ENCODE measurements at places on chromosomes 1 and 21.

DNA sequence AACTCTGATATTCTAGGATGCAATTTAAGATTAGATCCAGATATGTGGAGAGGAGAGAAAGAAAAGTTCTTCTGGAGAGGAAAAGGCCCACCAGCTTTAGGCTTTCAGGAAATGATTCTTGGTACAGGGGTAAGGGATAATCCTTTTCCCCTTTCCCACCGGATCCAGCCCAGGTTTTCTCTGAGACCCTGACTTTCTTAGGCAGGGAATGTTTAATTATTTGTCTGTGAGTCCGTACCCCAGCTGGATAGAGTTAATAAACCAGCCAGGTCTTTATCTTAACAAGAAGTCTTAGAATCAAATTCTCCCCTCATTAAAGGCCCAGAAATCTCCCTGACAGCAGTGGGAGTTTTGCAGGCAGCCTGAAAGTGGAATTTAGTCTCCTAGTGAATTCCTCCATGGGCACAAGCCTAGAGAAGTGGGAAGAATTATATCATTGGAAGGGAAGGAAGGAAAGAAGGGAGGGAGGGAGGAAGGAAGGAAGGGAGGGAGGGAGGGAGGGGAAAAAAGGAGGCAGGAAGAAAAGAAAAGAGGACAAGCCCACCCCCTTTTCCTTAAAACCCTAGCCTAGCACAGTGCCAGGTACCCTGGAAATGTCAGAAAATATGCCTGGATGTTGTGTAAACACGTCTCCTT is 189.0 kb downstream of the PLPP3 start:
- DNase-seq: no peak

DNA sequence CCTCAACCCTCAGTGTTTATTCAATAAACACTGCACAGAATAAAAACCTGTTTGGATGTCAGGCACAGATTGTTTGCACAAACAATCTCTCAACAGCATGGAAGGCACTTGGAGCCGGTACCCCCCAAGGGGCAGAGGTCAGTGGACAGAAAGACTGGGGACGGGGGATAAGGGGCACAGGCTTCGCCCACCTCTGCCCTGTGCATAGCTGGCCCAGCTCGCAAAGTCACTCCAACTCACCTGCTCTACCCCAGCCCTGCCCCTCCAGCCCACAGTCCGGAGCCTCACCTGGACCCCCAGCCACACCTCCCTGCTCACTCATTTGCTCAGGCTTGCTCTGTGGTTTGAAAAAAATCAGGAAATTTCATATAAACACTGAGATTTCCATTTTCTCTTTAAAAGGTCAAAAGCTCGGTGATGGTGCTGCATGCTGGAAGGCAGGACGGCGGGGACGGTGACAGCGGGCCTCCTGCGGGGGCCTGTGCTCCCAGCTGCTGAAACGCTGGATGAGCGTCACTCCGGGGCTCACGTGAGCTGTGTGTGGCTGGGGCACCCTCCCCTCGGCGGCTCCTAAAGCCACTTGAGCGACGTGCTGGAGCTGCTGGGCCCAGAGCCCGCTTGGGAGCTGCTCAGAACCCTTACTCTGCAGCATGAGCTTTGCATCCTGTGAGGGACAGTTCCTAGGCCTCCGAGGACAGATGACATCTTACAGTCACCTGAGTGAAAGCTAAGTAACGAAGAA is 54.5 kb downstream of the PRDM15 start:
- no peak for DNase-seq

GRCh38 chr1:210412240-210412639 is 83.5 kb downstream of the HHAT start:
- no peak for DNase-seq

DNA sequence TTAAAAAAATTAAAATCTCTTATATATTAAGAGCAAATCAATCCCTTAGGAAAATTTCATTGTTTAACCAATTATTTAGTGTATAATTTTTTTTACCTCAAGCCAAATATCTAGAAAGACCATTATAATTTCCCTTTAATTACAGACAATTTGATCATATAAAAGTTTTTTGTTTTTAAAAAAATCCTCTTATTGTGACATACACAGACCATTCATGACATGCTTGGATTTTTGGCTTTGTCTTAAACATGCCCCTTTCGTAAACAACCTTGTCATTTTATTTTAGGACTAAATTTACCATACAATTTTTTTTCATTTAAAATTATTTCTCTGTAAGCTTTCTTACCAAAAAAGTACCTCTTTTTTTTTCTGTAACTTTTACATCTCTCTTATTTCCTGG is 14.2 kb upstream of the CYP4B1 start:
- no peak for DNase-seq

- no peak for DNase-seq
Observed at GRCh38 chr1:218514689-218515088, 169.6 kb downstream of the TGFB2 start.

DNA sequence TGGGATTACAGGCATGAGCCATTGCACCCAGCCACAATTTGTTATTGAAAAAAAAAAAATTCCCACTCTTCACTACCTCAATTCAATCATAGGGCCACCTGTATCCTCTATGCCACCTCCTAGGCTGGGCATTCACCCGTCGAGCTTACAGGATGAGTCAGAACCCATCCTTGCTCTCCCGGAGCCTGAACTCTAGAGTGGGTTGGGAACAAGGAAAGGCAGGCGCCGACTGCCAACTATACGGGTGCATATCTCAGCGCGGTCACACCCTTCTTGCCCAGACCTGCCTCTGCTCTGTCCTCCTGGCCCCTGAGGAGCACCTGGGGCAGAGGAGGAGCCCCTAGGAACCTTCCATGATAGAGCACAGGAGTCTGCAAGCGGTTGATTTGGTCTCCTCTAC is 21.4 kb upstream of the LBR start:
- peak; percentile 89 for DNase-seq

- DNase-seq: peak; percentile 42
Observed at GRCh38 chr1:36553591-36554322, 71.0 kb upstream of the CSF3R start.

DNA sequence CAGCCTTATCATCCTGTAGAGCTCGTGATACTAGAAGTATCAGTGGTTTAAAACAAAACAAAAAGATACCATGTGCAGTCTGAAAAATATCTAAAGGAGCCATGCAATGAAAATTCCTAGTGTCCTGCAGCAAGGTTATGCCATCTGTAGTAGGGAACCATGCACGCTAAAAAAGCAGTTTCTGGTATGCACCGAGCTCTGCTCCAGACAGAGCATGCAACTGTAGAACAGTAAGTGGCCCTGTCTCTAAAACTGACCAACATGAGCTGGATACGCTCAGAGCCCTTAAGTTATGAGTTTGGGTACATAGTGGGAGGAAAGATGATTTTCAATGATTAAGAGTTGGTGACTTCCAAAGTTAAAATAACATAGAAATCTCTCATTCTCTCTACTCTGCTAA is 159.3 kb upstream of the ADAMTS5 start:
- DNase-seq: no peak

- no peak for DNase-seq
Observed at GRCh38 chr1:204940591-204940990, 69.9 kb downstream of the NFASC start.

- no peak for DNase-seq
Observed at GRCh38 chr1:219155135-219155534, 18.5 kb upstream of the LYPLAL1 start.

DNA sequence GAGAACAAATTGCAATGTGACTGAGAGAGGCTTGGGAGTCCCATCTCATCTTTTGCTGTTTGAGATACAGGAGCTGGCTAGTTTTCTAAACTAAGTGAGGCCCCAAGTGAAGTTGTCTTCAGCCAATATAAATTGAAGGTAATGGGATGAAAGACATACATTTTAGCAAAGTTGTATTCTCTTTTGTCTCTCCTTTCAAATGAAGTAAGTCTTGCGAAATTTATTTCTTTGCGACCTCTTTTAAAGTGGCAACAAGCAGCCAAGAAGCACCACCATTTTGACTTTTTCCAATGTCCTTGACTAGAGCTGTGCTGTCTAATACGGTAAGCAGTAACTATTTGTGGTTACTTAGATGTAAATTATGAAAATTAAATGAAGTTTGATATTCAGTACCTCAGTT is 385.7 kb downstream of the USP25 start:
- DNase-seq: no peak

DNA sequence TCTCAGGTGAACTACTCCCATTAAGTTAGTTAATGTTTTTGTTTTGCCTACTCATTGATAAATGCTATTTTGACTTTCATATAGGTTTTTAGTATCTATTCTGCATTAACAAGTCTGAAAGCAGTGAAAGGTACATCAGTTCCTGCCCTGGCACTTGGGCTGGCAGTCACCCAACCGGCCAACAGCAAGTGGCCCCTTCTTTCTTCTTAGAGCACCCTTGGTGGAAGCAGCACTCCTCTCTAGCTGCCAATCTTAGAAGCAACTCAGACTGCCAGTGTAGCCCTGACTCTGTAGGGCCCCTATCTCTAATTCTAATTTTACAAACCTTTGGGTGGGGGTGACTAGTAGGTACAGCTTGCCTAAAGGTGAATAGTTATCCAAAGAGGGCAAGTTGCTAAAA is 155.7 kb downstream of the FGGY start:
- DNase-seq: no peak

- no peak for DNase-seq
Observed at GRCh38 chr1:87203904-87204303, 124.8 kb upstream of the LMO4 start.

DNA sequence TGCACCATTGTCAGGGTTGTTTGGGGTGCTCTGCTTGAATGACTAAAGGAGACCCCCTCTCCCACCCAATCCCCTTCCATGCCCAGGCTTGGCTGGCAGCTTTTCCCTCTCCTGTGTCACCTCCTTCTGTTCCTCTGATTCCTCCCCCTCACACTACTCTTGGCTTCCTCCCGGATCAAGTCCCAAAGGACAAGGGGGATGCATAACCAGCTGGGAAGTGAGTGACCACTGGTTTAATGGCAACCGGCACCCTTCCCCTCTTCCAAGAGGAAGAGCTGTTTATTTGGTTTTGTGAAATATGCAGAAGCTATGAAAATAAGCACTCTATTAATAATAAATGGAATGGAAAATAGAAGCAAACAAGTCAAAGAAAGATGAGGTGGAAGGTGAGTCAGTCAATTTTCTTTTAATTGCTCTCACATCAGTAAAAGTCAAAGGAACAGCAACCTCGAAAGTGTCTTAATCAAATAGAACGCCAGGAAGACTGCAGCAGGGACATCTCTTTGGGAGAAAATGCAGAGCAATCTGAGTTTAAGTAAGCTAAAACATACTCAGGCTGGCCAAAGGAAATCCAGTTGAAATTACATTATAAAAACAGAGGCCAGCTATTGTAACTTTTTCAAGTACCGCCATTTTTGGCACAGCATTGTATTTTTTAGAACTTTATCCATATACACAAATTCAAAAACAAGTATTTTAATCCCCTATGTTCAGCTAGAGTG is 322.5 kb downstream of the SIPA1L2 start:
- DNase-seq: no peak

GRCh38 chr1:210617293-210617692 is 288.6 kb downstream of the HHAT start:
- DNase-seq: no peak

DNA sequence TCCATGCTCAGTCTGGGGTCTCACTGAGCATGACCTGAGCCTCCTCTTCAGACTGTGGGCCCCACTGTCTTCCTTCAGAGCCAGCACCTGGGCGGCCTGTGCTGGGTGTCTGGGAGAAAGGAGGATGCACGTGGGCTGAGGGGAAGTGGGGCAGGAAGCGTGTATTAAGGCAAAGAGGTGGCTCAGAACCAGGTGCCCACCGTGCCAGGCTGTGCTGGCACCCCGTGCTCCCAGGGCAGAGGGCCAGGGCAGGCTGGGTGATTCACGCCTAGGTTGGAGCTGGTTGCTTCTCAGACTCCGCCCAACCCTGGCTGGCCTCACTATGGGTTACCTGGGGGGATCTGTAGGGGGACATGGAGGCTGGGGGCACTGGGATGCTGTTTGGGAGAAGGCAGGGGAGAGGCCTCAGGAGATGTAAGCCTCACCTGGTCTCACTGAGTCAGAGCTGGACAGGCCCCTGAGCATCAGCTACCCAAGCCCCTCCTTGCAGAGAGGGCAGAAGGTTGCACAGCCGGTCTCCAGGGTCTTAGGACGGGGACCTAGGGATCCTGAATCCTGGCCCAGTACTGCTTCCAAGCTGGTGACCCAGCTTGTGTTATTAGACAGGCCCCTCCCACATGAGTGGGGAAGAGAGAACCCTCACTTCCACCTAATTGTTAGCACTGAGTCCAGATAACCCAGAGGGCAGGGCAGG is 18.6 kb upstream of the PADI1 start:
- DNase-seq: no peak

GRCh38 chr21:45861156-45861870 is 120.3 kb upstream of the COL6A1 start:
- no peak for DNase-seq

GRCh38 chr1:45205011-45205909 is 1.1 kb downstream of the ZSWIM5 start:
- DNase-seq: peak; percentile 23

DNA sequence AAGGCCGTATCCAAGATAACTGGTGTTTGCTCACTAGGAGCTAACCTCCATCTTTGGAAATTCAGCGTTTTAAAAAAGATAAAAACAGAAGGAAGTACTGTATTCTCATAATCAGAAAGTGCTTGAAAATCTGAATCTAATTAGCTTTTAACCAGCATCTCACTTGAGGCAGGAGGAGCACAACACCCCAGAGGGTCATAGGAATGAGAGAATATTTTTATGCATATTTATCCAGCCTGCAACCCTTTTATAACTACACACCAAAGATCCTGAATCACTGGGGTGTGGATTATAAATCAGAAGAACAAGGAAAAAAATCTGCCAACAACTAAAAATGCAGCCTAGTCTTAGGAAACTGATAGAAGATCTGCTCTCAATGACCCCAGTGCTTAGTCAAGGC is 68.0 kb upstream of the PTCH2 start:
- no peak for DNase-seq

DNA sequence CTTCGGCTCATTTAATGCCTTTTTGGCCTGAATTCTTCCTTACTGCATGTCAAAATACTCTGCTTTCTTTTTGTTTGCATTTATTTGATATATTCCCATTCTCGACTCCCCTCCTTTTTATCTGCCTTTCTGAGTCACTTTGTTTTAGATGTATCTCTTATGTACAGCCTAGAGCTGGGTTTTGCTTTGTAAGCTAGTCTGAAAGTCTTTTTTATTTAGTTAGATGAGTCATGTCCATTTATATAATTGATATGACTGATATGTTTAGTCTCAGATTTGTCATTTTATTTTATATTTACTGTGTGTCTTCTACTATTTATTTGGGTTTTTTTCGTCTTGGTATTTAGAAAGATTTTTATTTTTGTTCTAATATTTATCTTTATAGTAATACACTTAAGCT is 33.6 kb upstream of the GNG5 start:
- no peak for DNase-seq

GRCh38 chr1:235908742-235909520 is 42.2 kb upstream of the LYST start:
- no peak for DNase-seq

- no peak for DNase-seq
Observed at GRCh38 chr1:81937791-81938450, 137.2 kb downstream of the ADGRL2 start.

- no peak for DNase-seq
Observed at GRCh38 chr1:30773722-30774358, 16.3 kb upstream of the LAPTM5 start.

DNA sequence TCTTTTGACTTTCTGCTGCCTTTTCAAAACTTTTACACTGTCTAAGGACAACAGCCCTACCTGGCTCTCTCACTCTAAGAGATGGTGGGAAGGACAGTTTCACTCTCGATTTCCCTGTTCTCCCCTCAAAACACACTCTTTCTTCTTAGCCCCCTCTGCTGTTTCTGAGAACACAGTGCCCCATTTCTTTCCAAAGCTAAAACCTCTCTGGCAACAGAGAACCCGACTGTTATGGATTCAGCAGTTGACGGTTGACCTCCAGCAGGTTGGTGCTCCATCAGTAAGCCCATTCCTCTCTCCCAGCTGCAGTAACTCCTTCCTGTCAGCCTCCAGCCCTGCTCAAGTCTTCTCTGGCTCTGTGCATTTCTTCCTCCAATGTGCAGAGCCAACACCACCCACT is 88.2 kb upstream of the ABCD3 start:
- DNase-seq: no peak

Data from mucosa of gallbladder (tissue), 1 donor.